ENCODE measurements at places on chromosomes 7 and 10.

DNA sequence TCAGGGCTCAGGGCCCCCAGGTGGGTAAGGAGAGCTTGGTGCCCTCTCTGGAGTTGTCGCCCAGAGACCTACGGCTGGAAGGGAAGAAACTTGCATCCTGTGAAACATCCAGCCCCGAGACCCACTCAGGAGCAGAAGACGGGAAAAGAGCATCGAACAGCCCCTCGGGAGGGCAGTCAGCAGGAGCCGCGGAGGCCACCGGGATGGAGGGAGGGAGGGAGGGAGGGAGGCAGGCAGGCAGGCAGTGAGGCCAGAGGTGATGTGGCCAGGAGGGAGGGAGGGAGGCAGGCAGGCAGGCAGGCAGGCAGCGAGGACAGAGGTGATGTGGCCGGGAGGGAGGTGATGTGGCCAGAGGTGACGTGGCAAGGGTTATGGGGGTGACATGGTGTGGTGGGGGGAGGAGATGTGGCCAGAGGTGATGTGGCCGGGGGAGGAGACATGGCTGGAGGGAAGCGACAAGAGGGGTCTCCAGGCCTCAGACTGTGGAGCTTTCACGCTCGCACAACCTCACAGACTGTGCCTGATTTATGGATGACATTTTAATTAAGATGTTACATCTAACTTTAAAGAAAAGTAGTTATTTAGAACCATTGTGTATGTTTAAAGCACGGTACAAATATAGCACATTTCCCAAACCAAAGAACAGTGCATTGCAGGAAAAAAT lies 141.1 kb downstream of the DIP2C start:
- no peak for DNase-seq

DNA sequence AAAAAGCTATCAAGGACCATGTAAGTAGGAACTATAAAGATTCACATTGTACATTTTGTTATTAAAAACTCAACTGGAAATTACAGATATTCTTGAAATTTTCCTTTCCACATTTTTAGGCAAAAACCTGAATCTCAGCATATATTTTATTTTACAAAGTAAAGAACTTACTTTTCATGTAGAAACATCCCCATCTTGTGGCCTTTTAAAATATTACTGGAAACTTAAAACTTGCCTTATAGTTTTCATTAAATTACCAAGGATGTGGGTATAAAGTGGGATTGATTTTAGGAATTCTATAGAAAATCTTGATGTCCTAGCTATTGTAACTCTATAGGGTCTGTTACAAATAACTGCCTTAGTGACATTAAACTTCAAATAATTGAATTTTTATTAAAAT lies 10.6 kb downstream of the DBF4 start:
- no peak for DNase-seq

- DNase-seq: no peak
These were observed 1.3 kb upstream of the NMT2 start for GRCh38 chr10:15169555-15170401.

DNA sequence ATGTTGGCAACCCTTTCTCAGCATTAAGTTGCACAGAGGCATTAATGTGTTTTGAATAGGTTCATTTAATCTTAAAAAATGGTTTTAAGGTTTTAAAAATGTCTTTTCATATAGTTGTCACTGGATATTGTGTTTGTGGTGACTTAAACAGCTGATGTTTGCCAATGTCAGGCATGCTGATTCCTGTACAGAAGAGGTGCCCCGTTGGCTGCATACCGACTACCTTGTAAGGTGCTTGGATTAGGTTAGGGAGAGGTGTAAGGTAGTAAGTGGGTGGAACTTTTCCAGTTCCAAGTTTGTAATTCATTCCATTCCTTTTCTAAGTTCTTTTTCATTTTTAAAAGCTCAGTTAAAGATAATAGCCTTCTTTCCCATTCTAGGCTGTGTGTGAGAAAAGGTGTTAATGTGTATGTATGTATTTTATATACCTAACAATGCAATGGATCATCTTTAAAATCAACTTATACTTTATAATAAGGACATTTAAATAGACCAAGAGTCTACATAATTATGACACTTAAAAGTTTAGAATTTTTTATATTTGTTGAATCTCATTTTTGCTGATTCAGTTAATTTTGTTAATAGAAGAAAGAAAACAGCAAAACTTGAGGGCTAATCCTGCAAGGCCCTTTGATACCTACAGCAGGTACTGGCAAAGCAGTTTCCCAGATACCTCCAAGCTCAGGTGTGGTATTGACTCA lies 155.2 kb downstream of the LCOR start:
- DNase-seq: no peak

GRCh38 chr10:124719213-124719851 lies 24.8 kb downstream of the FAM53B start:
- peak; percentile 74 for DNase-seq
